Right renal pelvis (tissue), 4 donors: ENCODE measurements at places on chromosomes 7 and 10. TPM values are rescaled to one million over a fixed set of nuclear protein-coding genes. Genes with fewer than 3 reads are reported as not detected.

NME8 gene
- not detected for polyA plus RNA-seq

BEND7 gene
- polyA plus RNA-seq: 39.1 TPM

LSM5 gene
- 97.6 TPM for polyA plus RNA-seq

AKR1C8 gene
- polyA plus RNA-seq: 0.64 TPM

ZC3HAV1 gene
- polyA plus RNA-seq: 23.8 TPM

SMIM30 gene
- 112 TPM for polyA plus RNA-seq

MAP3K8 gene
- 6.6 TPM for polyA plus RNA-seq

COBL gene
- polyA plus RNA-seq: 16.9 TPM

ANKRD1 gene
- polyA plus RNA-seq: 0.73 TPM

SEC31B gene
- polyA plus RNA-seq: 20.9 TPM

GRCh38 chr10:107544706-107545520 lies 380.4 kb upstream of the SORCS1 start:
- no peak for DNase-seq

DNA sequence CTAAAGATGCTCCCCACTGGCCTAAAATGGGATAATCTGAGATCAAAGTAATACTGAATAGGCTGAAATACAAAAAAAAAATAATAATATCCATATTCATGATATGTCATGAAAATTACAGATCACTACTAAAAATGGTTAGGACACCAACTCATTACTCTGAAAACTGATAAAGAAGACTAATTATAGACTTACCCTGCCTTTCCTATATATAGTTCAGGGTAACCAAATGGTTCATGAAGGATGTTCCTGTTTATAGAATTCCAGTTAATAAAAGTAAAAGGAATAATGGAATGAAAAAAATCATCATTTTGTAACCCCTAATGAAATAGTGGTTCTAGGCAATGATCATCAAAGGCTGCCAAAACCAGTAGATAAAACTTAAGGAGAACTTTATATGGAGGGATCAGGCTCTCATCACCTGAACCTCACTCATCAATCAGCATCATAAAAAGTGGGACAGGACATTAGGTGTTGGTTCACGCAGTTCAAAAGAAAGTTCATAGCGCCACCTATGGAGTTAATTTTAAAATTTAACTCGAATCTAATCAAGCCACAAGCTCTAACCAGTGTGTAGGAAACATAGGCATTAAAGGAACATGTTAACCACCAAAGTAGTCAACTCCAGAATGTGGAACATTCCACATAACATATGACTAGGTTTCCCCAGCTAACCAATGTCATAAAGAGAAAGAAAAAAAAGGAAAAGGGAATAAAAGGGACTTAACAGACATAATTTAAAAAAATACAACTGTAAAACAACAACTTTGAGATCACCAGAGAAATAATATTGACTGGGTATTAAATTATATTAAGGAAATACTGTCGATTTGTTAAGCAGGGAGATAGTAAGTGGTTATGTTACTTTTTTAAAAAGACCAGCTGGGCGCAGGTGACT lies 35.7 kb downstream of the P4HA1 start:
- DNase-seq: no peak

- DNase-seq: no peak
Observed at GRCh38 chr10:13705526-13706174, 118.9 kb downstream of the PRPF18 start.

- no peak for DNase-seq
Observed at GRCh38 chr10:7432884-7433726, 22.3 kb upstream of the SFMBT2 start.

DNA sequence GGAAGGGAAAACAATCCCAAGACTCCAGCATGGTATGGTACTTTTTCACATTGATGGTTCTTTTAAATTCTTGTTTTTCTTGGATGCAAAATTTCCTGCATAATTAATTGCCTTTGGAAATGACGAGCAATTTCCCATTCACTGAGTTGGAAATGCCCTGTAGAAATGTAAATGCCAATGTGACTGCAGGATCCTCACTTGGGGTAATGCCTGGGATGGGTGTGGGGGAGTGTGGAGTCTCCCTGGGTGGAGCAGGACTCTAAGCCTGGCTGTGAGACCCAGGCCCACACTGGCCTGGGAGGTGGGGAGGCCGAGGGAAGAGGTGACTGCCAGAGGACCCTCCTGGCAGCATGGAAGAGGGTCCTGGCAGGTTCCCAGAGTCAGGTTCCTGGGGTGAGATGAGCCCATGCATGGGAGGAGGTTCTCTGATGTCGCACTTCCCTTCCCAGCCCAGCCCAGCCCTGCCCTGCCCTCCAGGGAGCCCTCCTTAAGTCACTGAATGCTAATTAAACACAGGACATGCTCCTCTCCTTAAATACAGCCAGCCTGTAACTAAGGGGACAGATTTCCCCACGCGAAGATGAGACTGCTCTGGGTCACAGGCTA lies 157.9 kb downstream of the GFRA1 start:
- DNase-seq: no peak

GRCh38 chr10:12819071-12819470 lies 182.4 kb downstream of the CCDC3 start:
- no peak for DNase-seq

- DNase-seq: no peak
Observed at GRCh38 chr7:26279405-26279804, 12.3 kb upstream of the SNX10 start.
